Activated CD4-positive, alpha-beta T cell treated with anti-CD3 and anti-CD28 coated beads for 24 hours (primary cell): ENCODE measurements at places on chromosomes 7 and 10.

DNA sequence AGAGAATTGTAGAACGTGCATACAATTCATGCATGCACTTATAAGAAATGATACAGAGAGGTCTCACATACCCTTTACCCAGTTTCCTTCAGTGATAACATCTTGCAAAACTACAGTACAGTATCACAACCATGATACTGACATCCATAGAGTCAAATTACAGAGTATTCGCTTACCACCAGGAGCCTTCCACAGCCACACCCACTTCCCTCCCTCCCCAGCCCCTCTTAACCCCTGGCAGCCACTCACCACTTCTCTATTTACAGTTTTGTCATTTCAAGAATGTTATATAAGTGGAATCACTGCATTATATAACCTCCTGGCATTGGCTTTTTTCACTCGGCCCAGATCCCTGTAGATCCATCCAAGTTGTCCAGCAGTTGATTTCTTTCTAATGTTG is 143.8 kb downstream of the ZNF248 start:
- no peak for DNase-seq

DNA sequence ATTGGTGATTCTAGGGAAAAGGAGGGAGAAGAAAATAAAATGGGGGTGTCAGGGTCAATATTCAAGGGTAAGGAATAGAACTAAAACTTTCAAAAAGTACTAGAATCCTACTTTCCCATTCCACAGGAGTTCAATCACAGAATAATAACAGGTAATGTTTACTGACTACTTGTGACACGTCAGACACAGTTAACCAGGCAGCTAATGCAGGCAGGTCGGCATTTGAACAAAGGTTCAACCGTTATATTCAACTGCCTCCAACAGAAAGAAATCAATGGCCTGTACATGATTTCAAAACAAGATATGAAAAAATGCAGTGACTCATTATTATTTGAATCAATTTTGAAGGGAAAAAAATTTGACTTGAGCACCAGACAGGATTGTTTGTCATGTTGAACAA is 3.1 kb downstream of the ASB15 start:
- no peak for DNase-seq

GRCh38 chr10:75899816-75900390 is 468.5 kb downstream of the LRMDA start:
- no peak for DNase-seq

DNA sequence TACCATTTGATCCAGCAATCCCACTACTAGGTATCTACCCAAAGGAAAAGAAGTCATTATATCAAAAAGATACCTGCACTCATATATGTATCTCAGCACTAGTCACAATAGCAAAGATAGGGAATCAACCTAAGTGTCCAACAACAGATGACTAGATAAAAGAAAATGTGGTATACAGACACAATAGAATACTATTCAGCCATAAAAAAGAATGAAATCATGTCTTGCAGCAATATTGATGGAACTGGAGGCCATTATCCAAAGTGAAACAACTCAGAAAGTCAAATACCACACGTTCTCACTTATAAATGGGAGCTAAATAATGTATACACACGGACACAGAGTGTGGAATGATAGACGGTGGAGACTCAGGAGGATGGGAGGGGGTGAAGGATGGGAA is 146.0 kb downstream of the PARD3 start:
- DNase-seq = no peak

GRCh38 chr7:114414156-114415063 is at the start of gene FOXP2:
TSS of gene FOXP2 (plus strand) at chr7:114414815. CDS start at chr7:114426512, 11,697 bp downstream.
- DNase-seq = no peak

DNA sequence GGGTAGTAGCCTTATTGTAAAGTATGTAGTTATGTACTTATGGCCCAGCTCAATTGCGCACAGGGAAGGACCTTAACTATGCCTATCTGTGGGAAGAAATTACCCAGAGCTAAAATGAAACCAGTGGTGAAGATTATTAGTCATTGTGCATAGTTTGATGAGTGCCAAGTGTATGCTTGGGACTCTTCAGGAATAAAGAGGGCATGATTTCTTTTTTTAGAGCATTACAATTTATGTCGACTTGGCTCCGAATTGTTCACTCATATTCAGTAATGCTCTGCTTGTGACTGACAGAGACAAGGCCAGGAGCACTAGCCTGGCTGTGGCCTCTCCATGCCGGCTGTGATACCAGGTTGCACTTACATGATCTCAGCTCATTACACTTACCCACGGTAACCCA is 269.5 kb downstream of the TRIL start:
- no peak for DNase-seq
